ENCODE measurements at places on chromosomes 1 and 21.

GRCh38 chr1:205772607-205773032, 2.7 kb downstream of the RAB29 start:
- no peak for DNase-seq

- no peak for DNase-seq
These were observed 109.7 kb upstream of the ACTRT2 start for GRCh38 chr1:2911421-2912178.

DNA sequence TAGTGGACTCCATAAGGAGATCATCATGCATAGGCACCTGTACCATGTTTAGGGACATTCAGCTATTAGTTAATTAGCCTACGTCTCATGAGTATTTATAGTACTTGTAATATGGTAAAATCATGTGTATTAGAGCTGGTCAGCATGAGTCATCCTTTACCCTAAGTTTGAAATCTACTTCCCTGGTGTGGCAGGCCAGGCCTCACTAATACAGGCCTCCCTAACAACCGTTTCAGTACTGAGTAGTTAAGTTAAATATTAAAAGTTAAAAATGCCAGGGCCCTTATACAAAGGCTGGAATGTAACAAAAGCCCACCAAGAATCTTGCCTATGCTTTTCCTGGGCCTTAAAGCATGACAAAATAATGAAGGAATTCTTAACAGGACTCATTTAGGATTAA, 356.3 kb upstream of the DPYD start:
- no peak for DNase-seq

DNA sequence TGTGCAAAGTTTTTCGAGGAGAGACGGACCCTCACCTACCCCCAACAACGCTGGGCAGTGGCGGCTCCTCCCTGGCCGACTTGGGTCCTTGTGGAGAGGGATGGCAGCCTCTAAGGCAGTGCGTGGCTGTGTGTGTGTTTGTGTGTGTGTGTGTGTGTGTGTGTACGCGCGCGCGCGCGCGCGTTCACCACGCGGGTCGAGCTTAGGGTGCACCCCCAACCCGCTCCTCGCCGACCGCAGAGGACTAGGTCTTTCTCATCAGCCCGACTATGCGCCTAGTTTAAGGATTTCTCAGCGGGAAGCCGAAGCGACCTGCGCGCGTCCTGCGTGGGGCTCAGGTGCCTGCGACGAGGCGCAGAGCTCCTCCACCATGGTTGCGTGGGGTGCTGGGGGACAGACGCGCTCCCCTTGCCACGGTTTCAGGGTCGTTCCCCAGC, 940 bp downstream of the SOX13 start:
- peak; percentile 17 for DNase-seq

DNA sequence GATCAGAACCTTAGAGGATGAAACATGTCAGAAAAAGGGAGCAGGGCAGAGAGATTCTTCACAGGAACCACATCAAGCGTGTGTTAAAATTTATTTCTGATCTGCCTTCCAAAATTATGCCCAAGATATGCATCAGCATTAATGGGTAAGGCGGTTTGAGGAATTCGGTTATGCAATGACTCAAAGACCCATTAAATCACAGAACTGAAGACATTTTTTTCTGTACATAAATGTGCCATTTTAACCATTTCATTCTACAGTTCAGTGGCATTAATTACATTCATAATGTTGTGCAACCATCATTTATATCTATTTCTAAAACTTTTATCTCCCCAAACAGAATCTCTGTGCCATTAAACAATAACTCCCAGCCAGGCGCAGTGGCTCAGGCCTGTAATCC, 43.4 kb downstream of the CNST start:
- DNase-seq: no peak

DNA sequence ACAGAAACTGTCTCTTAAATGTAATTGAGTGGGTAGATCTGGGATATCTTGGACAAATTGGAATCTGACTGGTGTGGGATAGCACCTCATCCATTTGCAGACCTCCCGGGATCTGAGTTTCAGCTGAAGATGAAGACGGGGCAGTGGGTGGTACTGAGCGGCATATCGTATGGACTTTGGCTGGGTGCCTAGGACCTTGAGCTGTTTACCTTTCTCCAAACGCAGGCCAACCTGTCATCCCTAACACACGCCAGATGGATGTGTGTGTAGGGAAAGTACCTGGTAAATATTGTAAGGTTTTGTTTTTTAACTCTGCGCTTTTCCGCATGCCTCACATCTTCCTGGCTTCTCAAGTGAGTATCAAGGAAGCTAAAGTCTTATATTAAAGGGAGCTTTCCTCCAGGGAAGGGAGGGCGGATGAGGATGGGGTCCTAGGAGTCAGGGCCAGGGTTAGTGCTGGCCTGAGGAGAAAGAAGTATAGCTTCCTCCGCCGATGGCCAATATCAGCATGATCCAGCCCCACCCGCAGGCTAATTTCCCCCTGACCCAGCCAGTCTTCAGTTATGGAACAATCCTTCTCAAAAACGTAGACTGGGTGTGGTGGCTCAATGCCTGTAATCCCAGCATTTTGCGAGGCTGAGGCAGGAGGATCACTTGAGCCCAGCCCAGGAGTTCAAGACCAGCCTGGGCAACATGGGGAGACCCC, 26.2 kb downstream of the ATP8B2 start:
- no peak for DNase-seq

DNA sequence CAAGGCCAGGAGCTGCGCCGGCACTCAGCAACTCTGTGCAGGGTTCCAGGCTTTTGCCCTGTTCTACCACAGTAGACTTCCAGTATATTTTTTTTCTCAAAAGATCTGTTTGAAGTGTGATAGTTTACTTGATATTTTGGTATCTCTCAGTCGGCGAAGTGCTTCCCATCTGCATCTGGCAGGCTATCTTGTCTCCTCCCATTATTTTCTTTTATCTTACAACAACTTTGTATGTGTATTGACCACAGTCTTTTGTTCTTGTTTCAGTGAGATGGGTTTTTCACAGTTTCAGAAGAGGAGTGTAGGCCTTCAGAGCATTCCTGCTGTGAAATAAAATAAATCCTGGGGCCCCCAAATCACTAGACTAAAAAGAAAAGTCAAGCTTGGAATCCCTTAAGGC, 292.9 kb downstream of the PTGER3 start:
- DNase-seq: no peak

DNA sequence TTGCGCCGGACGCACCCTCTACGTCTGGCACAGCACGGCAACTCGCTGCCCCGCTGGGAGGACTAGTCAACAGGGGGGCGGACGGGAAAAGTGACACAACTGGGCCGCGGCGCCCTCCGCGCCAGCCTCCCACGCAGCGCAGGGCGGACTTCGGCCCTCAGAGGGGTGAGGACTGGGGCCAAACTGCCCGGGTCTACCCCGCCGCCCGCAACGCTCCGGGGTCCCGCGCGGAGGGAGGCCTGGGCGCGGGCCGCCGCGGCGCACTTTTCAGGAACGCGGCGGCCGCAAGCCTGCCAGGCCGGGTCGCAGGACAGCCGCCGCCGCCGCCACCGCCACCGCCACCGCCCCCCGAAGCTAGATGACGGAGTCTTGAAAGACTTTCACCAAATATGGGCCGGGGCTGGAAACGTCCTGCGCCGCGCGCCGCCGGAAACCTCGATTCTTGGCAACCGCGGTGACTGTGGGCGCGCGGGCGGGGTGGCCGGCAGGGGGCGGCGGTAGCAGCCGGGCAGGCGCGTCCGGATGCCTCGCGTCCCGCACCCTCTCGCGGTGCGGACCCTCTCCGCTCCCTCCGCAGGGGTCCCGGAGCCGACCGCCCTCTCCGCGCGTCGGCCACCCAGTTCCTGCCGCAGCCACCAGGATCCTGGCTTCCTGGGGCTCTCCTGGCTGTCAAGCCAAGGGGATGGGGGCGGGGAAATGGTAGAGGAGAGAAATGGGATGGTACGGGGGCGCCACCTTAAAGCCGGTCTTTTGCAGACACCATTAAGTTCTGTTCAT, 3.7 kb upstream of the CCN1 start:
- no peak for DNase-seq

DNA sequence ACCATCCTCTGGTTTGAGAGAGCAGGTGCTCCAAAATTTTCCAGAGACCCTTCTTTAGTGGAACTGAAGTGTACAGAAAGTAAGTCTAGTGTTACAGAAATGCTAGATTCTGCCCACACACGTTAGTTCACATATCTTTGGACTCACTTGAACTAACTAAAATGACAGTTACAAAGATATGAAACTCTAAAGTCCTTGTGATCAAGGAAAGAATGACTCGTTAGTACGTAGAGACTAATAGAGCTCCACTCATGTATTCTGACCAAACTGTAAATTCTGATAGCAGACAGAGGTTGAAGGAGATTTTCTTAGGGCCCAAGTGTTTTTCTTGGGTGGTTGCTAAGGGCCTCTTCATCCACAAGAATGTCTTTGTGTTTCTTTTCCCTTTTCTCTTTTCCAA, 491.5 kb upstream of the B3GALT2 start:
- DNase-seq: no peak

DNA sequence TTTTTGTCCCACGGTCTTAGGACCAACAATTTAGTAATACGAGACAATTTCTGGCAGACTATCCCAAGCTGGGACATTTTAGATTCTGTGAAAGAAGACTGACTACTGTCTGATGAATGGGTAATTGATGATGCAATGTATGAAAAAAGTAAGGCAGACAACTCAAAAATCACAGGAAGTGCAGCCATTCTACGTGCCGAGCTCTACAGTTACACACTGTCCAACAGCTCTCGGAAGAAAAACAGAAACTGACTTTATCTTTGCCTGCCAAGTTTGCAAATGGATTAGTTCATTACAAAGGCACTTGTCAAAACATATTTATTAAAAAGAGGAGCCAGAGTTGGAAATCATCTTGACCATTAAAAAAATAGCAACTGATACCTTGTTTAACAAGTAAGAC, 31.3 kb downstream of the ZBTB8B start:
- no peak for DNase-seq

GRCh38 chr1:204511366-204511765, 4.8 kb upstream of the MDM4 start:
- DNase-seq: no peak

GRCh38 chr1:47598357-47598756, 160.5 kb downstream of the FOXD2 start:
- DNase-seq: no peak

- no peak for DNase-seq
These were observed 1190.9 kb upstream of the PRMT6 start for GRCh38 chr1:105865546-105865945.

DNA sequence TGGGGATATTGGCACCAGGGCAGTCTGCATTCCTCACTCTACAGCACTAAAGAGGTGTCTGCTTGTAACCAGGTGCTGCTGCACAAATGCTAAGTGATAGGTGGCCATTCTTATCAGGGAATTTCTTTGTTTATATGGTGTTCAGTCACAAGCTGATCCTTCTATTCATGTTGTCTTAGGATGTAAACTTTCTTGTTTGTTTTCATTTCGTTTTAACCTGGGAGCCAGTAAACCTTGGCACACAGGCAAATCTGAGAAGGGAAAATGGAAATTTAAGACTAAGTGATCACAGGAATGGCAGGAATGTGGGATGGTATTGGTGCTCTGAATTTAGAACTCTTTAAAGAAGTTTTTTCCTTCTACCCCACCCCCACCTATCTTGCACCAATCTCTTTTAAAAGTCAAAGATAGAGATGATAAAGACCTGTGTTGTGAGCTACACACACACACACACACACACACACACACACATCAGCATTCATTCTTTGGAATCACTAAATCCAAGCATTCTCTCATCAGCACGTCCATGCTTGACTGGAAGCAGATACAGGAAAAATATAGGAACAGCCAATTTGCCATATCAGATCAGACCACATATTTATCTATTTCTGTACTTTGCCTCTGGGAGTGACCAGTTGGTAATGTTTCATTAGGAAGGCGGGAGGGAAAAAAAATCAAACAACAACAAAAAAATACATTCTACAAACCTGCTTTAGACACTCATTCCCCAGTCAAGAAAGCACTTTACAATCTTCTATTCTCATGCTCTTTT, 451.4 kb upstream of the ADGRL2 start:
- DNase-seq: no peak

GRCh38 chr1:18077657-18078215, 29.9 kb upstream of the IGSF21 start:
- DNase-seq: no peak

GRCh38 chr1:243792891-243793290, 57.2 kb downstream of the AKT3 start:
- DNase-seq: no peak

- DNase-seq: no peak
These were observed 69.2 kb downstream of the FASLG start for GRCh38 chr1:172727956-172728603.

DNA sequence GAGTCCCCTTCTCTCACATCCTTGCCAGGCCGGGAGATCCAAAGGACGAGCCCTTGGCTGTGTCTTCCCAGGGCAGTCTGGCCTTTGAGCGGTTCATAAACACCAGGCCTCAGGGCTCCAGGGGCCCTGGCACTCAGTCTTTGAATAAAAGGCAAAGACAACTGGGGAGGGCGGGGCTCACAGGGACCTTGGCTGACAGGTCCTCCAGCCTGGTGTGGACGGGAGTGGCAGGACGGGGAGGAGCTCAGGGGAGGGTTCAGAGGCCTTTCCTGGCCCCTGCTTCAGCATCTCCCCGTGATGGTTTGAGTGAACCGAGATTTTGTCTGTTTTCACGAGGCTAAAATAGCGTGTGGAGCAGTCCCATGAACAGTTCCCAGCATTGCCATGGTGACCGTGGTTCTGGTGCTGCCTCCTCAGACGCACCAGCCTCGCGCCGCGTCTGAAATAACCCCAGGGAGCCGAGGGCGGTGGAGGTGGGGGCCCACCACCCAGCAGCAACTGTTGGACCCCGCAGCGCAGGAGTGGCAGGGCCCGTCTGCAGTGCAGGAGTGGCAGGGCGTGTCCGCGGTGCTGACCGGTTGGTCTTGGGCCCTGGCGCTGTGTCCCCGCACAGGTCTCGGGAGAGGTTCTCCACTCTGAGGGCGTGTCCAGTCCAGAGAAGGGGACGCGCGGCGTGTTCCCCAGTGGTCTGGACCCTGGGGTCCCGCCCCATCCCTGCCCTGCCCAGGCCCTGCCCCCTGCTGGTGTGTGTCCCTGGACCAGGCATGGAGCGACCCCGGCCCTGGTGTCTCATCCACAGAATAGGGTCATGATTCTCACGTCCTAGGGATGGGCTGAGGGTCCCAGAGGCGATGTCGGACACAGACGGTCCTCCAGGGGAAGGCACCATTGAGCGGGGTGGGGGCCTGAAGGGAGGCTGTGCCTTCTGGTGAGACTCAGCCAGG, 7.1 kb upstream of the PRKCZ start:
- no peak for DNase-seq

Measured in hematopoietic multipotent progenitor cell (in vitro differentiated cells).